NCI-H2081 treated with DMSO at 0.1 percent for 48 hours (cell line): ENCODE measurements at places on chromosomes 3 and 15.

GRCh38 chr15:51884517-51885236 is 55.2 kb downstream of the TMOD3 start:
- no peak for DNase-seq

GRCh38 chr3:70871909-70872656 is 559.6 kb upstream of the MDFIC2 start:
- no peak for DNase-seq

DNA sequence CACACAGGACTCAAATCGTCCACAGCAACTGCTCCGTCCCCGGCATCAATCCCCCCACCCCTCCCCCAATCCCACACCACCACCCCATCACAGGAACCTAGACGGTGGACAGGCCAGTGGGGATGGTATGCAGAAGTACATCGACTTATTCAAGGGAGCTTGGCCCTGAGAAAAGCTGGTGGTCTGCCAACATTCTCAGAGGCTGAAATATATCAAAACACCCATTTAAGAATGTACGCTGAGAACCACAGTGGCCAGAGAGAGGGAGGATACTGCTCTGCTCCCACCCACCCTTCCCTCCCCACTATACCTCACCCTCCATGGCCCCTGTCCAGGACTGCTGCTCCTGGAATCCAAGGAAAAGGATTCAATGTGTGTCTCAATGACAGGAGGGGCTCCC is 12.4 kb upstream of the USP3 start:
- DNase-seq, result no peak

DNA sequence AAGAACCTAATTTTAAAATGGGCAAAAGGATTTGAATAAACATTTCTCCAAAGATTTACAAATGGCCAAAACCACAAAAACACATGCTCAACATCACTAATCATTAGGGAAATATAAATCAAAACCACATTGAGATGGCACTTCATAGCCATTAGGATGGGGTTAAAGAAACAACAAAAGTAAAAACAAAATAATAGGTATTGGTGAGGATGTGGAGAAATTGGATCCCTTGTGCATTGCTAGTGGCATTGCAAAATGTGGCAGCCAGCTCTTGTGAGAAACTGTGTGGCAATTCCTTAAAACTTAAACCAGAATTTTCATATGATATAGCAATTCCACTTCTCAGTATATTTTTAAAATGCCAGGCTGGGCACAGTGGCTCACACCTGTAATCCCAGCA is 126.5 kb downstream of the STT3B start:
- DNase-seq, result no peak

- DNase-seq, result no peak
Measured at GRCh38 chr15:55407498-55408011, 604 bp downstream of the CCPG1 start.

- no peak for DNase-seq
Measured at GRCh38 chr3:181134873-181135272, 145.3 kb upstream of the DNAJC19 start.

- no peak for DNase-seq
Measured at GRCh38 chr3:134083626-134084241, 54.0 kb upstream of the SLCO2A1 start.

GRCh38 chr3:195003006-195003892 is 267.7 kb downstream of the XXYLT1 start:
- DNase-seq, result no peak

DNA sequence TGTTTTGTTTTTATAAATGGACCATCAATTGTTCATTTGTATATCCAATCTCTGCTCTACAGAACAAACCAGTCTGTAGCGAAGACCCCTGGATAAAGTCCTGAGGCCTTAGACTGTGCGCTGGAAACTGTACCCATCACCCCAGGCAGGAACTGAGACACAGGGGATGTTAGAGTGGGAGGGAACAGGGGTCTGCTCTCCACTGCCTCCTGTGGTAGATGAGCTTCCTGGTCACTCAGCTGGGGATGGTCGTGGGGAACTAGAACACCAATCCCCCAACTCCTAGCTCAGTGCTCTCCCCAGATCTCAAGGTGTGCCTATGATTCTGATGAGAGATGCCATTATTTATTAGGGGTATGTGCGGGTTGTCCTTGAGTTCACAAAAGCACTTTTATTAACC is 340.2 kb upstream of the IGF1R start:
- DNase-seq, result no peak

- no peak for DNase-seq
Measured at GRCh38 chr3:42667096-42667522, 13.6 kb downstream of the ZBTB47 start.

- DNase-seq, result no peak
Measured at GRCh38 chr3:95462161-95462560, 1352.2 kb upstream of the EPHA6 start.

DNA sequence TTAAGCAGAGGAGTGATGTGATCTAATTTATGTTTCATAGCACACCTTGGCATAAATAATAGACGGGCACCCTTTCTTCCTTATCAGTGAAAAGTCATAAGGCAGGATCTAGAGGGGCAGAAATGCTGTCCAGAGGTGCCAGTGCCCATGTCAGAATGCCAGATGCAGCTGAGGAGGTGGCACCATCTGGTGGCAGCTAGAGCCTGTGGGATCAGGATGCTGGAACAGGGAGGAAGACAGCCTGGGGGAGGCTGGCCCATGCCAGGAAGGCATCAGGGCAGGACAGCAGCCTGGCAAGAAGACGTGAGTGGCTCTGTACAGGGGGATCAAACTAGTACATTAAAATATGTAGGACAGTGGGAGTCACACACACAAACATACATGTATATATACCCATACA is 16.5 kb downstream of the MYH15 start:
- no peak for DNase-seq
